ENCODE measurements at places on chromosomes 4 and X.

DNA sequence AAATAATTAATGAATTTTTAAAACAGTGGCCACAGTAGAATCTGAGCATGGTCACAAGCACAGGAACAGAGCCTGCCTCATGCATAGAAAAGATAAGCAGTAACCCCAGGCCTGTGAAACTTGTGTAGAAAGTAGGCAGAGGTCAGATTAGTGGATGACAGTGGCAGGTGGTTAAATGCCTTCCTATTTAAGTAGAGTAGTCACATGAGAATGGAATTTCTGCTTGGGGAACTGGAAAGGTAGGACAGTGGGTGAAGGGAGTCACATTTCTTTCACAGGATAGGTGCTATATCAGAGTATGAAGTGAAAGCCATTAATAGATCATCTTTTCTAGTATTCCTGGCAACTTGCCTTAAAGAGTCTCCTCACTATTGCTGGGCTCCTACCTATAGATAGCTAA is 34.9 kb upstream of the ASB12 start:
- no peak for DNase-seq

DNA sequence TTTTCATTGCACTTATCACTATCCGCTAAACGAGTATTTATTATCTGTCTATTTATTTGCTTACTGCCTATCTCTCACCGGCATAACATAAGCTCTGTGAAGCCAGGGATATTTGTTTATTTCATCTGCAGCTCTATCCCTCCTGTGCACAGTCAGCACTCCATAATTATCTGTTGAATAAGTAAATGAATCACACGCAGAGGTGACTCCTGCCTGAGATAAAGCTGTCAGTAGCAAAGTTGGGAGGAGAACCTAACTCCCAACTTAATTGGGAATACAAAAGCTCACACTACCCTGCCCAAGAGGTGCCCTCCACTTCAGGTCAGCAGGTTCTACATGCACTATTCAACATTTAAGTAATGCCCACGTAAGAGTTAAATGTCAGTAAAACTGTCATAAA is 85.7 kb downstream of the CORIN start:
- no peak for DNase-seq

GRCh38 chr4:46386570-46386969 is 3.4 kb downstream of the GABRA2 start:
- DNase-seq = no peak

DNA sequence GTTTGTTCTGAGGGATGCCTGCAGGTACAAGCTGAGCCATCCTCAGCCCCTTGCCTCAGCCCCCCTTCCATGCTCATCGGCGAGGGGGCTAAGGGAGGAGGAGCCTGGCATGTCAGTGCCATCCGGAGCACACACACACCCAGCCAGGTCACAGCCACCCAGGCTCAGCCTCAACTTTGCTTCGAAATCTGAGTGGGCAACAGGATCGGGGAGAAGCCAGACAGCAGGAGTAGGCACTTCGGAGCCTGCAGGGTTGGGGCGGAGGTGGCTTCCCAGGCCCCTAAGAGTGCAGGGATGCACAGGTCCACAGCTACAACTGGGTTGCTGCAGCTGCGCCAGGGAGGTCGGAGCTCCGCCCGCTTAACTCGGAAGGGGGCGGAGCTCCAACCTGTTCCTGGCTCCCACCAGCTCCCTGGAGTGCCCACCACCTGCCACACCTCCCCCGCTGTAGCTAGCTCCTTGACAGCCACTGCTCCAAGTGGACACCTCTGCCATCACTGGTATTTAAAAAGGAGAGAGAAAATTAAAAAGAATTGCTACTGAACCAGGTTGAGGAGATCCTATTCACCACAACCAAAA is 192.9 kb upstream of the GALNT7 start:
- no peak for DNase-seq

GRCh38 chrX:10104958-10105658 is 51.7 kb upstream of the CLCN4 start:
- DNase-seq = no peak

GRCh38 chr4:29295280-29295679 is 1424.9 kb upstream of the PCDH7 start:
- DNase-seq = no peak

DNA sequence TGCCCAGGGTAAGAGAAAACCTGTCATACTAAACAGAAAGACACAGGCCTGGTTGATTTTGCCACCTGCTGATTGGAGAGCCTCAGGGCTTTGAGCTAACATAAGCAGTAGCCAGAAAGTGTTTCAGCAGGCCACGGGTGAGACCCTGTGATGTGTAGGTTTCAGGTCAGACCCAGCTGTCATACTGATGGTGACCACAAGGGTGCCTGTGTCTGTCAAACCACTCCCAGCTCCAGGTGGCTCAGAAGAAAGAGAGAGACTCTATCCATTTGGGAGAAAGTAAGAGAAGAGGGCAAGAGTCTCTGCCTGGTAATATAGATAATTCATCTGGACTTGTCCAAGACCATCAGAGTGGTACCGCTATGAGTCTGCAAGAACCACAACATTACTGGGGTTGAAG is 72.8 kb upstream of the NLRP2B start:
- no peak for DNase-seq

DNA sequence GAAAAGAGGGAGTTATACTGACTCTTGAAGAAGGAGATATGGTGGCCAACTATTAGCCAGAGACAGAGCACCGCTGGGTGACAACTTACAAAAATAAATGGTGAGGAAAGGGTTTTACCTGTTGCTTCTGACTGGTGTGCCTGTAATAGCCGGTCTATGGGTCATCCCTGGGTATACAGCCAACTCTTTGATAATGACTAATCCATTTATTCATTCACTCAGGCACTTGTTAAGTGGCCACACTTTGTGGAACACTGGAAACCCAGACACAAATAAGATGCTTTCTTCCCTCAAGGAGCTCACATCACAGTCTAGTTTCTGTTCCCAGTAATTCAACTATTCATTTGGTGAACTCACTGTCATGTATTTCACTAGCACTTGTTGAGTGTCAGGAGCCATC is 13.2 kb upstream of the CAPN6 start:
- no peak for DNase-seq

DNA sequence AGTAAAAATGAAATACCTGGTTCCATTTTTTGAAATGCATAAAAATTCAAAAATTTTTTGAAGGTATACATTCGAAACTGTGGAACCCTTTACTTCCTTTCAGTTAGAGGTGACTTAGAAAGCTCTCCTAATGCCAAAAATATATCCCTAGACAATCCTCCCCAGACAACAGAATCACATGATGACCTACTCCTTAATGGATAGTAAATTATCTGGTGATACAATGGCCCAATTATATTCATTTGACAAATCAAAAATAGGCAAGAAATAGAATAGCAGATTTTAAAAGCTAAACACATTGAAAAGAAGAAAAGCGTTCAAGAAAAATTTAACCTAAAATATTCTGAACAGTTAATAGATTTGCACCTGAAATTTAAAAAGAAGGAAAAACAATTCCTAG is 3.5 kb upstream of the UGT2A2 start:
- DNase-seq = no peak

DNA sequence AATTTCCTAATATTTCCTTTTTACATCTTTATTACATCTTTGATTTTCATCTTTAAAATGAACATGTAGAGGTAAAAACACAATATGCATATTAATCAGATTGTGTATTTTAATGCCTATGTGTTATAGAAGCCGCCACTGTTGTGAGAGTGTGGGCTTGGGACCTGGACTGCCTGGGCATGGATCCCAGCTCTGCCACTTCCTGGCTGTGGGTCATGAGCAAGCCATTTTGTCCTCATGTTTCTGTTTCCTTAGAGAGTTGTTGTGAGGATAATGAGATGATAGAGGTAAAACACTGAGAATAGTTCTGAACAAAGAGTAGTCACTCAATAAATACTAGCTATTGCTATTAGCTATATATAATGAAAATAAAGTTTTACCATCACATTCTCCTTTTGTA is 38.4 kb upstream of the SCOC start:
- no peak for DNase-seq

DNA sequence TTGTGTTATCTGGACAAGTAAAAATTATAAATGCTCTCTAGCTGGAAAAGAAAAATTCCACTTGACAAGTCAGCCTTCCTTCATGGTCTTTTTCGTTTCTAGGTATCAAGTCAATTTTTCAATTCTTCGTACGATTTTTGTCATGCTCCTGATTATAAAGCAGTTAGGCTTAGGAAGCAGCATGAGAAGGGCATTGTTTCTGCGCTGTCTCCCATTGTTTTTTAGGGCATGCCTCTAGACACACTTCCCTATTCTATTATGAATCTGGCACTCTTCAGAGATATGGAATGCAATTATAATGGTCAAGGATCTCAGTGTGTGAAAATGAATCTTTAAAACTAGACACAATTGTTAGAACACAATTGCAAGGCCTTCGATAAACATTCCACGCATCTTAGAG is 164.1 kb upstream of the FAT1 start:
- no peak for DNase-seq

DNA sequence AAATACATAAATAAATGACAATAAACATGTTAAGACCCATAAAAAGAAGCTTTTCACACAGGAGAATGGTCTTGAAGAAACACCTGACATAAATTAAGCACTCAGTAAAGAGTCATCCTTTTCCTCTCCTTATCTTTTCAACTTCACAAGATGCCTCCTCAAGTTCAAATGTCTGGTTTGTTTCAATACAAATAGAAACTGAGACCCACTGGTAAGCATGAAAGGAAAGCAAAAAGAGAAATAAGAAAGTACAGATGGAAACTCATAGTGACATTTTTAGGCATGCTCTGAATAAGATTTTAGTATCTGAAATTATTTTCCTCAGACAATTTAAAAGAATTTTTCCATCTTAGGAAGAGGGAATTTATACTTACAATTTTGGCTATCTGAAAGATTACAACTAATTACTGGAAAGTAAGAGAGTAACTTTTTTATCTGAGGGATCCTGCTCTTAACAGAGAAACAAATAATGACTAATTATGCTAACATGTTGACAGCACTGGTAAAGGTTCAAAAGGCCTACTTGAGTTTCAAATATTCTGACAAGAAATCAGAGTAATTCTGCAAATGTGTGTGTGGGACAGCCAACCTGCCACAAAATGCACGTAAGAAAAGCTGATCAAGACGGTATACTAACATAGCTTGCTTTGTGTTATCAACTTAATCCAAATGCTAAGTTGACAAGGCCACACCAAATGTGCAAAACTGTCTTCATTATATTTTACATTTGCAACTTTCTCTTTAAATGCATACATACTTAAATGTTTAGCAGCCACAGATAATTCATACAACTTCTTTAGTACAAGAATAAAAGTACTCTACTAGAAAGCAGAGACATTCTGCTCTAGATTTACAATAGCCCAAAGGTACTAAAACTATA is 113.0 kb downstream of the IQCM start:
- DNase-seq = no peak

DNA sequence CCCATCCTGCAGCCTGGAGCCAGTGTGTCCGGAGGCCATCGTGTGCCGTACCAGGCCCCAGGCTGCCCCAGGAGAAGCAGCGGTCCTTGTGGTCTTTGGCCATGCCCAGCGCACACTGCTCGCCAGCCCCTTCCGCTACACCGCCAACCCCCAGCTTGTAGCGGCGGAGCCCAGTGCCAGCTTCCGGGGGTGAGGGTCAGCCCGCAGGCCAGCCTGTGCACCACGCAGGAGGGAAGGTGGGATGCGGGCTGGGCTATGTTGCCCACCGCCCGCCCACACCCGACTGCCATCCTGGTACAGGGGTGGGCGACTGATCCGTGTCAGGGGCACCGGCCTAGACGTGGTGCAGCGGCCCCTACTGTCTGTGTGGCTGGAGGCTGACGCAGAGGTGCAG is 7.6 kb upstream of the SRPK3 start:
- DNase-seq = no peak

- no peak for DNase-seq
Measured at GRCh38 chr4:124265701-124266100, 446.8 kb downstream of the ANKRD50 start.

- no peak for DNase-seq
Measured at GRCh38 chr4:76659103-76659490, 224.1 kb downstream of the SHROOM3 start.

GRCh38 chr4:76544725-76545124 is 109.7 kb downstream of the SHROOM3 start:
- DNase-seq = no peak

- DNase-seq = no peak
Measured at GRCh38 chr4:56445699-56446098, 9.6 kb downstream of the PAICS start.

DNA sequence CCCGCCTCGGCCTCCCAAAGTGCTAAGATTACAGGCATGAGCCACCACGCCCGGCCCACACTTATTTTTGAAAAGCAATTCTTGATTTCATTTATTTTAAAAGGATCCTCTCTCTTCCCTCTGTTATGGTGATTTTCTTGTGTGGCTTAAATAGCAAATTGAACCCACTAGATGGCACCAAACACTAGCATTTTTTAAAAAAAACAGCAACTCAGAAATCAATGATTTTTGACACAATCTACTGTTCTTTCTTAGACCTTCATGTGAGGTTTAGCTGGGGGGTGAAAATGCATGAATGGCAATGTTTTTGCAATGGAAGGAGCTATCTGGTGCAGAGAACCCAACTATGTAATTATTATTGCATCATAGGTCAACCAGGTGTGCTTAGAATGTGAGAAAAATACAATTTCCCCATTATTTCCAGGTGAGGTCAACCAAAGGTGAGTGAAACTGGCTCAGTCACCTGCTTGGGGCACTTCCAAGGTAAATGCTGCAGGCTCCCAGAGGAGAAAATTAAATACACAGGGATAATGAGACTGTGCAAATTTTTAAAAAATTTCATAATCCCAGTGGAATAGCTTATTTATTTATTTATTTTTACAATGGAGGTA is 226.7 kb upstream of the PRKX start:
- peak; percentile 17 for DNase-seq

- no peak for DNase-seq
Measured at GRCh38 chrX:153867139-153867538, 18.8 kb downstream of the L1CAM start.

DNA sequence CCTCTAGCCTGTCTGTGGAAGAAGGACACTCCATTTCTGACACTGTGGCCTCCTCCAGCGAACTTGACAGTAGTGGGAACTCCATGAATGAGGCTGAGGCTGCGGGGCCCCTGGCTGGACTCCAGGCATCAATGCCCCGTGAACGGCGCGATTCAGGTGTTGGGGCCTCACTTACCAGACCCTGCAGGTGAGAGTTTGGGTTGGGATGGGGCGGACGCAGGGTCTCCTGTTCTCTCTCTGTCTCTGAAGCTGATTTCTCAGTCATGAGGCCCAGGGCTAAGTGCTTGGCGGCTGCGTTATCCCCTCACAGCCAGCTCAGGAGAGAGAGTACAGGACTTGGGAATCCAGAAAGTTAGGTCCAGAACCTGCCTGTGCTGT is 71.0 kb downstream of the STARD8 start:
- DNase-seq = no peak

DNA sequence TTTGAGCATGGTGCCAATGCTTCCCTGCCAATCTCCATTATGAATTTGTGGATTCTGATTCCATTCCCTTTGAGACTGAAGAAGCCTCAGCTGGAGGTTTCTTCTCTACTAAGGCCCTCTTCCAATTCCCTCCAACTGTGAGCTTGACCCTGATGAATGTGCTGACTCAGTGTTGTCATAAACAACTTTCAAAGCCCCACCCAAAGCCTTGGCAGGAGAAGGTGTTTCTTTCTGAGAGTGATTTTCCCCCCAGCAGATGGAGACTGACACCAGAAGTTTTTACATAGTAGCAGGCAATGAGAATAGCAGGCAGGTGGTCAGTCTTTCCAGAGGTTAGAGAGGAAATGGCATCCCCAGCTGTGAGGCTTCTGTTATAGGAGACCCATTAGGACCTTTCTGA is 53.1 kb downstream of the OCRL start:
- no peak for DNase-seq
